ENCODE measurements at places on chromosomes 7 and 10.

GRCh38 chr7:150983893-150984368, 5.8 kb upstream of the KCNH2 start:
- no peak for DNase-seq

DNA sequence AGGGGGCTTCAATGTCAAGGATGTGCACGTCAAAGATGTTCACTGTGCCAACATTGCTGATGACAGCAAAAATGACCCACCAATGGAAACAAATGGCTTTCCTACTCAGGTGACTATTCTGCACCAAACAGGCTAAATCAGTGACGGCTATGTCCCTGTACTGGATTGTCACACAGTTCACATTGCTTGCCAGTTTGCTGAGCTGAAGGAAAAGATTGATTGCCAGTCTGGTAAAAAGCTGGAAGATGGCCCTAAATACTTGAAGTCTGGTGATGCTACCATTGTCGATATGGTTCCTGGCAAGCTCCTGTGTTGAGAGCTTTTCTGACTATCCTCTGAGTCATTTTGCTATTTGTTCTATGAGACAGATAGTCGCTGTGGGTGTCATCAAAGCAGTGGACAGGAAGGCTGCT, 202.2 kb upstream of the ETV1 start:
- no peak for DNase-seq

DNA sequence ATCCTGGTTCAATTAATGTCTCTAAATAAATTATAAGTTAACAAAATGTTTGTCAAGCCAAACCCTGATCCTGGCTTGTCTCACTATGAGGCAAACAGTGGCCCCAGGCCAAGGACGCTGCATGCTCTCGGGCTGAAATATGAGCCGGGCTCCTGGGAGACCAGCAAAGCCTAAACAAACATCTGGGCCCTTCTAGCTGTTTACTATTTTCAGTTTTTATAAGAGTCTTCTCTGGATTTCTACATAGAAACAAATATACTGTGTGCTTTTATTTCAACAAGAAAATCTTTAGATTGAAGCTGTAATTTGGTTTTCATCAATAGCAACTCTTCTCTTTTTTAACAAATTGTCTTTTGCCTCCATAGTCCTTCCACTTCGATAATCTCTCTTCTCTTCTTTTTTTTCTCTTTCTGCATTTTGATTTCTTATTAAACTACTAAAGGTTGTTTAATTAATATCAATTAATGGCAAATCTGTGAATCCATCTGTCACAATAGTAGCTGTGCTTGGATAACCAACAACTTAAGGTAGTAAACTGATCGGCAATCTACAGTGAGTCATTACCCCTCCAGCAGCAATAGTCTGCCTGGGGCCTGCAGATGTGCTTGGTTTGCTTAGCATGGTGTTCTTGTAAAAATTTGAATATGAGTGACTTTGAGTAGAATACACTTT, 83.3 kb upstream of the DNAJC1 start:
- DNase-seq, result no peak

- DNase-seq, result no peak
Observed at GRCh38 chr7:50352751-50353150, 48.2 kb downstream of the IKZF1 start.

DNA sequence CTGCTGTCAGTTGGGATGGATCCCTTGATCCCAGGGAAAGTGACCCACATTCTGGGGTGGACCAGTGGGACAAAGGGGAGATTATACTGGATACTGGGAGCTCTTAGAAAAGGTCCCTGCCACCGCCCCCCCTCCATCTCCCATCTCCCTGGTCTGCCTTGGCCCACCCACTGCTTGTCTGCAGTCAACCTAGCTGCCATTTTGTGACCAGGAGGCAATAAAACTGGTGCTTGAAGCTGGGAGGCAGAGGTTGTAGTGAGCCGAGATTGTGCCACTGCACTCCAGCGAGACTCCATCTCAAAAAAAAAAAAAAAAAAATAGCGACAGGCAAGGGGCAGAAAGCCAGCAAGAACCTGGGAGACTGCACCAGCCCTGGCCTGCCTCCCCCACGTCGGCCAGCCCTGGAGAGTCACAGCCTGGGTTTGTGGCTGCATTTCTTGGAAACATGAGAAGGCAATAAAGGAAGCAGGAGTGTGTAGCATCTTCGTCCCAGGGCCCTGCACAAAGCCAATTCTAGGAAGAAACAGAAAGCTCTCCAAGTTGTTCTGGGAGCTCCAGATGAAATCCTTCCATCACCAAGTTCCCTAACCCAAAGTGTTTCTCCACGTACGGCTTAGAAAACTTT, 4.7 kb upstream of the ARPC1B start:
- no peak for DNase-seq

DNA sequence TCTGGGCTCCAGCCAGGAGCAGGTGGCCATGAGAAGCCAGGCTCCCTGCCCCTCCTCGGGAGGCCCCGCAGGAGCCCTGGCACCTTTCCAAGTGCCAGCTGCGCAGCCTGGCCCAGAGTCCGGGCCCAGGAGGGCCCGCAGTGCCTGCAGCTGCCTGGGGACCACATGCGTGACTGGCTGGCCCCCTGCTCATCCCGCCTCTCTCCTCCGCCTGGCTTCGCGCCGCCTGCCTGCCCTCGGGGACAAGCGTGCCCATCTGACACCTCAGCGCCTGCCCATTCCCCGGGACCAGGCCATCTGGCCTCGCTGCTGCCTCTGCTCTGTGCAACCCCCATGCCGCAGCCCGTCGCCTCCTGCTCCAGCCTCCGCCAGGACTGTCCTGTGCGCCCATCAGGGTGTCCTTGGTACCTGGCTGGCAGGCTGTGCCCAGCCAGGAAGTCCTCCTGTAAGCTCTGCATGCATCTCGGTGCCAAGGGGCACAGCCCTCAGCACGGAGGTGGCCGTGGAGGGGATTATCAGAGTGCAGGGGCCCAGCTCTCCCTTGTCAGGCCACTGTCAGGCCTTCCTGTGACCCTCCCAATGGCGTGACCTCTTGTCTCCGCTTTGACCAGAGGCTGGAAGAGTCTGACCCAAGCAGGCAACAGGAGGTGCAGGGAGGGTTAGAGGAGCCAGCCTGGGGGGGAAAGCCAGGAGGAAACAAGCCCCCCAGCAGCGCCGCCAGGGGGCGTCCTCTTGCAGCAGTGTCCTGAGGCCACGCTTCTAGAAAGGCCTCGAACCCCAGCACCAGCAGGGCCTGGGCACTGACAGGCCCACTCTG, 50.5 kb downstream of the TMEM209 start:
- no peak for DNase-seq

DNA sequence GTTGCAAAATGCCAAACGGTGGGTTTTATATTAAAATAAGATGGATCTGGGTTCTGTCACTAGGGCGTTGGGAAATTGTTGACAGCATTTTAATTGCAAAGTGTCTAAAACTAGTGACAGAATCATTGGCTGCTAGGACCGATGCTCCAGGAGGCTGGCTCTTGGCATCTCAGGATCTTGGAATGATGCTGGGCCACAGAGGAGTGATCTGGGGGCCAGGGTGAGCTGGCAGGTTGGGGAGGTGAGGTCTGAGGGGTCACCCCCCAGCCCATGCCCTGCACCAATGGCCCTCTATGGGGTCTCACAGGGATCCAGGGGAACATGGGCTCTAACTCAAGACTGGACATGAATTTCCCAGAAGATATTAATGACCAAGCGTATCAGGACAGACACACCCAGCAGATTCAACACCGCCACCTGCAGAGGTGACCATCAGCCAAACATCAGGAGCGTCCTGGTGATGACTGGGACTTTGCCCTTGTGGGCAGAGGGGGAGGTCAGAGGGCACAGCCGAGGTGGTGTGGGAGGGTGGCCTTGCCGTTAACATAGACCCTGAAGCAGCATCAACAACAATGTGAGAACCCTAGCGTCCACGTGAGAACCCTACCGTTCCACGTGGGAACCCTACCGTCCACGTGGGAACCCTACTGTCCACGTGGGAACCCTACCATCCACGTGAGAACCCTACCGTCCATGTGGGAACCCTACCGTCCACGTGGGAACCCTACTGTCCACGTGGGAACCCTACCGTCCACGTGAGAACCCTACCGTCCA, 89.0 kb upstream of the PPP2R2D start:
- DNase-seq, result no peak
